ENCODE measurements at places on chromosomes 7 and 10.

DNA sequence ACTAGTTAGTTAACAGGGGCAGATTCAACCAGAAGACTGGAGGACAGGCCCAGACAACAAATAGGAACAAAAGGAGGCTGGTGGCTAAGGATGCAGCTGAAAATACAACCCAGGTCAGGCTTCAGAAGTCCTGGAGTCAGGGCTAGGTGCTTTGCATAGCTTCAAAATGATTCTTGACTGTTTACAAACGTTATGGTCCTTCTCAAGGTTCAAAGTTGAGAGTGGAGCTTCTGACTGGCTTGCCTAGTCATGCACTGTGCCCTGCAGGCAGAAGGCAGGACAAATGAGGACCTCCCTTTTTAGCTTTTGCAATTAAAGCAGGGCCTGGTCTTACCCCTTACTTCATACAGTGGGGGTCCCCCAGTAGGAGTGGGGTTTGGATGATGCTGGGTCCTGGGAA is 4.4 kb upstream of the CDH23 start:
- DNase-seq: no peak

DNA sequence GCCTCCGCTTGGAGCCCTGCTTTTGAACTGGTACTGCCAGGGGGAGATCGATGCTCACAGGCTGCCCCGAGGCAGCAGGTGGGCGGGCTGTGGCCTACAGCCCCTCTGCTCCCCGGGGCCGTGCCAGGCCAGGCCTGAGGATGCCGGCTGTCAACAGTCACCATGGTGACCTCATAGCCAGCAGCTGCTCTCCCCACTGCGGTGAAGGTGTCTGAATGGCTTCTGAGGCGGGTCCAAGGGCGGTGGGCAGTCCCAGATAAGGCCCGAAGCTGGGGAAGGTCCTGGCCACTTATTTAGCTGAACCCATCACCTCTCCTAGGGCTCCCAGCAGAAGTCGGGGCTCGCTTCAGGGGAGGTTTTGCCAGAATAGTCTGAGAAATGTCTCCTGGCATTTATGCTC is 179.3 kb downstream of the ARHGAP12 start:
- no peak for DNase-seq

DNA sequence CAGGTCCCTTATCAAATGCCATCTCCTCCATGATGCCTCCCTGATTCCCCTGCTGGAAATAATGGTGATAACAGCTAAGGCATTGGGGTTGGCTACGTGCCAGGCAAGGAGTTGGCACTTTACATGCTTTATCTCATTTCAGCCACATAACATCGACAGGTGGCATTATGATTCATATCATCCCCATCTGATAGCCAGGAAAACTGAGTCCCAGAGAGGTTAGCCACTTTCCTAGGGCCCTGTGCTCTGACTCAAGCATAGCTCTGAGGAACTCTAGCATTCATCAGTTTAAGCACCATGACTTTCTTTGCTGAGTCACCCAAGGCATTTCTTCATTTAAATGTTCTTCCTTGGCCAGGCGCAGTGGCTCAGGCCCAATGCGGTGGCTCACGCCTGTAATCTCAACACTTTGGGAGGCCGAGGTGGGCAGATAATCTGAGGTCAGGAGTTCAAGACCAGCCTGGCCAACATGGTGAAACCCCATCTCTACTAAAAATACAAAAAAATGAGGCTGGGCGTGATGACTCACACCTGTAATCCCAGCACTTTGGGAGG is 6.6 kb downstream of the LEP start:
- no peak for DNase-seq

GRCh38 chr7:29619111-29619510 is 55.5 kb downstream of the PRR15 start:
- no peak for DNase-seq

DNA sequence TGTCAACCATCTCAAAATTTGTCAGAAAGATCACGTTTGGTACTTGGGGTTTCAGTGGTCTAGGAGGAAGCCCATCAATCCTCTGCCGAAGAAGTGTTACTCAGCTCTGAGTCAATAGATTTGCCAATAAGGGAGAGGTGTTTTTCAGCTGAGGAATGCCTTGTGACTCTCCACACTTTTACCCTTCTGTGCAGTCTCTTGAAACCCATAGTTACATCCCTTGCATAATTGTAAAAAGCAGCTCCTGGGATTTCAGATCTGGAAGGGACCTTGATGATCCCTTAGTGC is 47.5 kb downstream of the INSYN2A start:
- DNase-seq: no peak
